ENCODE measurements at places on chromosomes 12 and 14.

- DNase-seq = no peak
Observed at GRCh38 chr14:48563489-48563888, 888.1 kb upstream of the MDGA2 start.

GRCh38 chr12:19882346-19882745 lies 443.1 kb downstream of the AEBP2 start:
- DNase-seq = no peak

GRCh38 chr14:74628418-74628817 lies 16.4 kb upstream of the LTBP2 start:
- no peak for DNase-seq

DNA sequence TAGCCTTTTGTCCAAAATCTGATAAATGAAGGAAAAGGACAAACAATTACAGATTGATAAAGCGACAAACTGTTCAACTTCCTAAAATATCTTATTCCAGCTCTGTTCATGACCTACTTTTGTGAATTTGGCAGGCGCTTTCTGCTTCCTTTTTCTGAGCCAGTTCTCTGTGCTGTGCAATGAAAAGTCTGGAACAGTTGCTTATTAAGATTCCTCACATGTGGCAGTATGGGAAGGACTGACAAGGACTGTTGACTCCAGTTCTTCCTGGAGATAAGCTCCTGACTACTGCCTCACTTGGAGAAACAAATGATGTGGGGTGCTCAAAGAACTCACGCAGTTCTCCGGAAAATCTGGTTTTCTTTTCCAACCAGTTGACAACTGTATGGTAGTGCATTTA lies 58.3 kb upstream of the ANP32D start:
- DNase-seq = no peak

- DNase-seq = no peak
Observed at GRCh38 chr14:105149146-105149781, 19.3 kb downstream of the JAG2 start.

GRCh38 chr12:41067941-41068645 lies 120.0 kb upstream of the PDZRN4 start:
- DNase-seq = no peak

DNA sequence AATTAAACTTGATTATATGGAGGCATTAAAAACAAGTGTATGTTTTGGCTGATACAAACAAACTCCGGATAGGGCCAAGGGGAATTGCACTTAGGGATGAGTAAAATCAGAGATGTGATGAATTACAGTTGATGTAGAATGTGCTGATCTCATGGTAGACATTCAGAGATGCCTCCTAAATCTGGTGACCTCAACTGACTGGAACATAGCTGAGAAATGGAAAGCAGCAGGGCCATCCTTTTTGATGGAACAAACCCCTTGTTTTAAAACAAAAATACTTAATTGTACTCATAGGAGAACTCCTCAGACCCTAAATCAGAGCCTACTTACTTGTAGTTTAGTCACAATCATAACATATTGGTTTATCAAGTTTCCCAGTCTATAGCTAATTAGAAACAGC lies 122.8 kb downstream of the C12orf75 start:
- no peak for DNase-seq

DNA sequence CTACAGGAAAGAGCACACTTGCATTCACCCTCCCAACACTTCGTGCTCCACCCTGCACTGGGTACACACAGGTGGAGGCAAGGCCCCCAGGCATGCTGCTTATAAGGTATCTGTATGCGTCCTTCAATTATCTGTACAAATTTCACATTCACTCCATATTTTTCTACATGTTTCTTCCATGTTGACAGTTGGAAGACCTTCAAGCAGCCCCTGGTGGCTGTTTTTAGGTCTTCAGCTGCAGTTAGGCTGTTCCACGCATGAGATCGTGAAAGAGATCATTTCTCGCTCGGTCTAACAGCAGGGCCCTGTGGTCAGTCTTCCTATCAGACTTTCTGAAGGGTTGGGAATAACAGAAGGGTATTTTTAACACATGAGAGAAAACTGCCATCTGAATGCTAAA lies 47.1 kb downstream of the PLXNC1 start:
- no peak for DNase-seq

- DNase-seq = no peak
Observed at GRCh38 chr14:31479027-31479426, 8.8 kb downstream of the GPR33 start.

- no peak for DNase-seq
Observed at GRCh38 chr12:10362828-10363657, 26.8 kb downstream of the KLRK1 start.

- no peak for DNase-seq
Observed at GRCh38 chr12:29750928-29751220, 32.9 kb downstream of the TMTC1 start.

- DNase-seq = no peak
Observed at GRCh38 chr14:24971255-24971654, 78.7 kb downstream of the STXBP6 start.

DNA sequence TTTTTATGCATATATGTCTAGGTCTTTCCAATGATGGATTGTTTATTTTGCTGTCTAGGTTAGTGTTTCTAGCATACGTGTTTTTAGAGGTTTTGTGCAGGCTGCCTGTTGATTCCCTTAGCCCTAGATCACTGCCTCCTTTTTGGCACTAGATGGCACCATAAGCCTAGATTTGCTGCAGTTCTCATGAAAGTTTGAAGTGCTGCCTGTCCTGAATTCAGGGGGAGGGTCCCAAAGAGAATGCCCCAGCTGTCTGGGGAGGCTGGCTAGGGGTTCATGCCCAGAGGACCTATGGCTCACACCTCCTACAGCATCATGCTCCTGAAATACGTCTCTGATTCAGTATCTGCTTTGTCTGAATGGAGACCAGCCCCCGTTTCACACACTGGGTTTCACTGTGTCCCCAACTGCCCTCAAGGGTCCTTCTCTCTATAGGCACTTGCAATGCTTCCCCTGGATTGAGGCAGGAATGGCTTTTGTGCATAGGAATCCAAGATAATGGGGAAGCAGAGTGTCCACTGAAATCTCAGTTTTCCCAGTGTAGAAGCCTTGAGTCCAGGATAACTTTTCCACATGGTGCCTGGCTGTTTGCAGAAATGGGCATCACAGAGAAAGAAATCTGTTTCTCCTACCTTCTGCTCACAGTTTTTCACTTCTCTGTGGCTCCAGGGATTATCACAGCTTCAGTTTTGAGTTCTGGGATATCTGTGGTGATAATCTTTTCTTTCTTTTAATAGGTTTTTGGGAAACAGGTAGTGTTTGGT lies 14.2 kb upstream of the TXNRD1 start:
- no peak for DNase-seq

DNA sequence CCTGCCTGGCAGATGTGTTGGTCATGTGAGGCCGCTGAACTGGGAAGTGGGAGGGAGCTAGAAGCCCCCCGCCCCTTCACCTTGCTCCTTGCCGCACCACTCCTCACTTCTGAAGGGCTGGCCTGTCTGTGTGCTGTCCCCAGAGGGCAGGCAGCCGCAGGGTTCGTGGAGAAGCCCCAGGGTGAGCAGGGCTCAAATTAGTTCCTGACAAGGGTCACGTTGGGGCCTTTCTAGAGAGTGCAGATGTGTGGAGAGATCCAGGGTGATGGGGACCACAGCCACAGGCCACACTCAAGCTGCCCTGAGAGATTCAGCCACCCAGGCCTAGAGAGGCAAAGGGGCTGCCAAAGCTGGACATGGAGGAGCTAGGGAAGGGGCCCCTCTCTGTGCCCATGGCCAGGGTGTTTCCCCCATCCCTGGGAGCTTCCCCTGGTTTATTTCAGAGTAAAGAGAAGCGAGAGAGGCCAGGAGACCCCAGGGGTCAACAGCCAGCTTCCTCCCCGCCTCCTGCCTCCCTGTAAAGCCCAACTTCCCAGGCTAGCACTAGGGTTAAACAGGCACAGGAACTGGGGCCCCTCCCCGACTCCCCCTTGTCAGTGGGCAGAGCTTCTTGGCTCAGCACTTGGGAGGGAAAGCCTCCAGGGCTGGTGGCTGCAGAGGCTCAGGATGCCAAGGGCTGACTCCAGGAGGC lies 16.2 kb downstream of the SLC25A29 start:
- no peak for DNase-seq

DNA sequence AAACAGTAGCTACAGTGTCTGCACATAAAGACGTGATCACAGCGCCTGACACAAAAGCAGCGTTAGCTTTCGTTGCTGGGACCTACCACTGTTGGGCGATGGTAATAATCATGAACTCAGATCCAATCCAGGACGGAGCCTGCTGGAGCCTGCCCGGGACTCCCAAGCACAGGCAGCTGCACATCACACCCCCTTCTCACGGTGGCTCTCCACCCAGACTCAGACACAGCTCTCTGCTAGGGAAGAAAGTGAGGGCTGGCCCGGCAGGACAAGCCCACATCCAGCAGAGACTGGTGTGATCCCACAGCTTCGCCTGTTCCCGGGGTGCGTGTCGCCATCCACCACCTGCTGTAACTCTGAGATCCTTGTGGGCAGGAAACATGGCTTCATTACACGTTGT lies 49.9 kb upstream of the FOXN3 start:
- no peak for DNase-seq

GRCh38 chr14:94027566-94028449 lies 1.7 kb downstream of the OTUB2 start:
- no peak for DNase-seq
